ENCODE measurements at places on chromosomes 2 and 18.

GRCh38 chr18:13368080-13368813 is 149.7 kb downstream of the LDLRAD4 start:
- H3K4me3 ChIP-seq: no peak overlapping the region
- peaks cover 28% of the 10 kb centered on the region for H3K27me3 ChIP-seq
- no peaks in the 10 kb centered on the region for H3K4me1 ChIP-seq
- H3K27ac ChIP-seq: no peak overlapping the region

GRCh38 chr18:29147944-29148343 is 971.0 kb upstream of the CDH2 start:
- H3K27me3 ChIP-seq: no peaks in the 10 kb centered on the region
- peaks cover 14% of the 10 kb centered on the region for H3K4me1 ChIP-seq
- no peaks in the 10 kb centered on the region for H3K36me3 ChIP-seq

GRCh38 chr2:18404708-18405107 is 155.7 kb downstream of the RDH14 start:
- no peak overlapping the region for H3K4me3 ChIP-seq
- DNase-seq: no peak
- H3K4me1 ChIP-seq: peaks cover 27% of the 10 kb centered on the region
- H3K36me3 ChIP-seq: no peaks in the 10 kb centered on the region
- H3K27me3 ChIP-seq: peaks cover 24% of the 10 kb centered on the region
- no peak overlapping the region for H3K27ac ChIP-seq

DNA sequence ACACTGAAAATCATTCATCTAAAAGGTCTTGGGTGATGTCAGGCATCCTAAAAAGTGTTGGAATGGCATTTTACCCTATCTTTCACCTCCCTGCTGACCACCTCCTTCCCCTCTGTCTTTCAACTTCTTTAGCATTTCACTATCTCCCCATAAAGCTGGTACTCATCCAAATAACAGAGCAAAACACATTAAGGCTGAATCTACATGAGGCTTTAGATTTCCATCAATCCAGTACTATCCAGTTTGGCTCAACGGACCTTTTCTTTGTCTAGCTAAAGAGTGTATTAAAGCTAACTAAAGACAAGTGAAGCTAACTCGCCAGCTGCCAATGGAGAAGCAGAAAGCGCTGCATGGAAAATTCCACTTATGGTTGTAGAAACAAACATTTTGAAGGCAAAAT is 122.5 kb upstream of the NCKAP5 start:
- no peak overlapping the region for H3K27ac ChIP-seq
- no peak for DNase-seq
- no peaks in the 10 kb centered on the region for H3K4me1 ChIP-seq
- no peaks in the 10 kb centered on the region for H3K36me3 ChIP-seq

DNA sequence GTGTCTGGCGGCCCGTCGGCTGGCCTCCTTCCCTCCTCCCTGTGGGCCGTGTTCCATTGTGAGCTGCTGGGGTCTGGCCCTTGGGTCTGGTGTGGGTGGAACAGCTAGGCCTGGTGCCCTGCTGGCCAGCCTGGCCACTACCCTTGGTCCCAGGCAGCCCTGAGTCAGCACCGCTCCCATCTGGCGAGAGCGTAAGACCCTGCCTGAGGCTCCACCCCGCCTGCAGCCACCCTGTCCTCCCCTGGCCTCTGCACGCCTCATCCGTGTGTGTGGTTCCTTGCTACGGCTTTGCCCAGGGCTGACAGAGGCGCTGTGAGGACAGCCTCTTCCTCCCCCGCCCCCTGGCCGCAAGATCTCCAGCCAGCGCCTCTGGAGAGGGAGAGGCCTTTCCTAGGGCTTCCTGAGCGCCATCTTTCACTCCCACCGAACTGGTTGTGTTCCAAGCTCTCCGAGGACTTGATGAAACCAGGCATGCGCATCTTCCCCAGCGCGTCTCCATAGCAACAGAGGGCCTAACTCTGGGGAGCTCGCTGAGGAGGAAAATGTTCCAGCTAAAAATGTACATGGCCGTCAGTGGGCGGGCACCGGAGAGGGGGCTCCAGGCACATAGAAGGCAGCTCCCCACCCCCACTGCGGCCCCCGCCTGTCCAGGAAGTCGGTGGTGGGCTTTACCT is 83.0 kb downstream of the STPG4 start:
- peaks cover 44% of the 10 kb centered on the region for H3K4me1 ChIP-seq
- H3K27me3 ChIP-seq: no peaks in the 10 kb centered on the region
- no peak overlapping the region for H3K4me3 ChIP-seq
- H3K27ac ChIP-seq: peak overlapping the region; percentile 91
- DNase-seq: no peak
- peaks cover 3% of the 10 kb centered on the region for H3K36me3 ChIP-seq

GRCh38 chr18:61784834-61785233 is 108.0 kb downstream of the RNF152 start:
- no peak overlapping the region for H3K4me3 ChIP-seq
- no peak for DNase-seq
- H3K36me3 ChIP-seq: no peaks in the 10 kb centered on the region
- no peak overlapping the region for H3K27ac ChIP-seq
- H3K27me3 ChIP-seq: no peaks in the 10 kb centered on the region

DNA sequence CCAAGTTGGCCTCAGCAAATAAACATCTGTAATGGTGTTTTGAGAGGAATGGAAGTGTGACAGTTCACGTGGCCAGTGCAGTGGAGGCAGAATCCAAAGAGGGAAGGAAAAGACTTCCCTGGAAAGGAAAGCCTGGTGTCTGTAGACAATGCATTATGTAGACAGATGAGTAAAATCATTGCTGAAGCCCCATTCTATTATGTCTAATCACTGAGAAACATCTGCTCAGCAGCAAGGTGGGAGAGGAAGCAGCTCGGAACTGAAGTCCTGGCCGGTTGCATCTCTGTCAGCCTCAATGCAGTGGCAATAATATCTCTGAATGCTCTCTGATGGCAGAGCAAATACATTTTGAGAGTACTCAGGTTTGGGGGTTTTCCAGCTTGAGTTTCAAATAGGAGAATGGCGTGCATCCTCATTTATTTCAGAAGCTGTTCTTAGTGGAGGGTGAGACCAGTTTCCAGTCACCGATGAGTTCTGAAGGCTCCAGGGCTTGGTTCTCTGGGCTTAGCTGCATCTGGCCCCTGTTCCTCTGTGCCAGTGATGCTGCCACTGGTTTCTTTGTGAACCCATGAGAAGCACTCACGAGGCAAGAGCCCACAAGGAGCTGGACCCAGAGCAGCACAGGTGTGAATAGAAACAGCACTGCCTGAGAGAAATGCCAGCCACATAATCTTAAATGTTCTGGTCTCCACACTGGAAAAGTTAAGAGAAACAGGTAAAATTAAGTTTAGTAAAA is 63.3 kb downstream of the RPIA start:
- no peak overlapping the region for H3K27ac ChIP-seq
- H3K4me3 ChIP-seq: no peak overlapping the region
- peaks cover 33% of the 10 kb centered on the region for H3K36me3 ChIP-seq
- DNase-seq: no peak
- no peaks in the 10 kb centered on the region for H3K27me3 ChIP-seq

DNA sequence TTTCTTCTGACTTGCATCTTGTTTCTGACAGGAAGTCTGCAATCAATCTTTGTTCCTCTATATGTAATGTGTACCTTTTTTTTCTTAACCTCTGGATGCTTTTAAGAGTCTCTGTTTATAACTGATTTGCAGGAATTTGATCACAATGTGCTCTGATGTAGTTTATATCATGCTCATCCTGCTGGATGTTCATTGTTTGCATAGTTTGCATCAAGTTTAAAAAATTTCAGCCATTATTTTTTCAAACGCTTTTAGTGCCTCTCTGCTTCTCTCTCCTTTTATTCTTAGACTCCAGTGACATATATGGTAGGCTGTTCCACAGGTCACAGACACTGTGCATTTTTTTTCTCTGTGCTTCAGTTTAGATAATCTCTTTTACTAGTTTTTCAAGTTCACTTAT is 23.9 kb downstream of the RBKS start:
- H3K4me1 ChIP-seq: peaks cover 7% of the 10 kb centered on the region
- no peaks in the 10 kb centered on the region for H3K36me3 ChIP-seq
- DNase-seq: no peak
- no peak overlapping the region for H3K4me3 ChIP-seq
- no peak overlapping the region for H3K27ac ChIP-seq
- no peaks in the 10 kb centered on the region for H3K27me3 ChIP-seq

DNA sequence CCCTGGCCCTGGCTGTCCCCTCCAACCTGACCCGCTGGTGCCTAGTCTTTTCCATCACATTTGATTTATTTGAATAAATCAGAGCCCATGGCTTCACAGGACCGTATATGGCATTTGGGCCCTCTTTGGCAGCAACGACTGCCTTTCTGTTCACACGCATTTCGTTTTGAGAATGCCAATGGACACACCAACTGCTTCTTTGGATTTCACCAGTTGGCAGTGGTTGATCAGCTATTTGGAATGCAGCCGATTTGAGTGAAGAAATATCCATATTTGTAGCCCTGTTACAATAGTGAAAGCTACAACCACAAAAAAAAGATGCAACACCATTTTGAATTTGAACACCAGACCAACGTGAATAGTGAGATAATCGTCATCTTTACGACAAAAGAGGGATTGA is 56.5 kb downstream of the GNAL start:
- H3K36me3 ChIP-seq: no peaks in the 10 kb centered on the region
- DNase-seq: no peak
- H3K4me1 ChIP-seq: no peaks in the 10 kb centered on the region
- no peak overlapping the region for H3K27ac ChIP-seq

- peaks cover 18% of the 10 kb centered on the region for H3K36me3 ChIP-seq
- peaks cover 6% of the 10 kb centered on the region for H3K27me3 ChIP-seq
- H3K4me3 ChIP-seq: no peak overlapping the region
- DNase-seq: no peak
Measured at GRCh38 chr2:189576396-189576795, 4.2 kb downstream of the SLC40A1 start.

DNA sequence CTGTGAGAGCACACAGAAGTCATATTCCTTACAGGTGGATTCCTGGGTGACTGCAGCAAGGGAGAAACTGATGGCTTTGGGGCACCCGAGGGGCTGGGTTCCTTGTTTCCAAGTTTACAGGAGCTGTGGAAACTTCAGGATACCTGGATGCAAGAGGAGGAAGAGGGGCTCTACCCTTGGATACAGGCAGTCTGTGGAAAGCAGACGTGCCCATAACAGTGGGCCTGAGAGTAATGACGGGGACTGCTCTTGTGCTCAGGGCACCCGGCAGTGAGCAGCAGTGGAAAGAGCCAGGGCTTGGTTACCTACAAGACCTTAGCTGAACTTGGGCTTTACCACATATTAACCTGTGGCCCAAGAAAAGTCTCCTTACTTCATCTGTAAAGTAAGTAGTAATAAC is 102.2 kb upstream of the TGFA start:
- H3K36me3 ChIP-seq: no peaks in the 10 kb centered on the region
- H3K4me1 ChIP-seq: no peaks in the 10 kb centered on the region
- H3K27ac ChIP-seq: no peak overlapping the region
- peaks cover 77% of the 10 kb centered on the region for H3K27me3 ChIP-seq

- H3K4me1 ChIP-seq: no peaks in the 10 kb centered on the region
- no peak for DNase-seq
- no peaks in the 10 kb centered on the region for H3K36me3 ChIP-seq
- H3K27me3 ChIP-seq: no peaks in the 10 kb centered on the region
- no peak overlapping the region for H3K27ac ChIP-seq
Measured at GRCh38 chr2:35858216-35858615, 497.4 kb upstream of the CRIM1 start.

GRCh38 chr18:777021-777420 is 35.0 kb downstream of the YES1 start:
- no peak for DNase-seq
- H3K4me1 ChIP-seq: peaks cover 23% of the 10 kb centered on the region
- H3K4me3 ChIP-seq: no peak overlapping the region
- H3K27me3 ChIP-seq: no peaks in the 10 kb centered on the region
- H3K36me3 ChIP-seq: peaks cover 5% of the 10 kb centered on the region
- no peak overlapping the region for H3K27ac ChIP-seq

GRCh38 chr18:79389689-79390088 is 6.0 kb upstream of the NFATC1 start:
- peaks cover 60% of the 10 kb centered on the region for H3K27me3 ChIP-seq
- DNase-seq: no peak
- H3K4me3 ChIP-seq: no peak overlapping the region
- H3K36me3 ChIP-seq: no peaks in the 10 kb centered on the region
- H3K27ac ChIP-seq: no peak overlapping the region
- peaks cover 5% of the 10 kb centered on the region for H3K4me1 ChIP-seq

GRCh38 chr2:8332646-8333045 is 349.2 kb upstream of the ID2 start:
- no peaks in the 10 kb centered on the region for H3K27me3 ChIP-seq
- H3K4me1 ChIP-seq: peaks cover 9% of the 10 kb centered on the region
- H3K36me3 ChIP-seq: no peaks in the 10 kb centered on the region
- no peak overlapping the region for H3K4me3 ChIP-seq

DNA sequence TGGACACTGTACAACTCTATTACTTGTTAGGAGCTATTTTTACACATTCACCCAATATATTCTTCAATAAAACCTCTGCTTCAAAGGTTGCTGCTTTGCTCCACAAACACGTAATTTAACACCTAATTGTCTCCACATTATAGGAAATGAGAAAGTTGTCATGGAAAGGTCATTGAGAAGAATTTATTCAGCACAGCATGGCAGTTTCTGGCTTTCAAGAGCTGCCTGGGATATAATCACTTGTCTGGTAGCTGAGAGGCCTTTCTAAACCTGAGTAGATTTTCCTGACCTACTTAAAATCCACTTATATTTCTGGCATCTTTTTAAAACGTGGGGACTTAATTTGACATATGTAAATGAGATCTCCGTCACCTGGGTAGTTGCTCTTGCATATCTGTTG is 216.1 kb downstream of the ZNF804A start:
- no peaks in the 10 kb centered on the region for H3K4me1 ChIP-seq
- H3K27ac ChIP-seq: no peak overlapping the region
- H3K36me3 ChIP-seq: no peaks in the 10 kb centered on the region
- DNase-seq: no peak

DNA sequence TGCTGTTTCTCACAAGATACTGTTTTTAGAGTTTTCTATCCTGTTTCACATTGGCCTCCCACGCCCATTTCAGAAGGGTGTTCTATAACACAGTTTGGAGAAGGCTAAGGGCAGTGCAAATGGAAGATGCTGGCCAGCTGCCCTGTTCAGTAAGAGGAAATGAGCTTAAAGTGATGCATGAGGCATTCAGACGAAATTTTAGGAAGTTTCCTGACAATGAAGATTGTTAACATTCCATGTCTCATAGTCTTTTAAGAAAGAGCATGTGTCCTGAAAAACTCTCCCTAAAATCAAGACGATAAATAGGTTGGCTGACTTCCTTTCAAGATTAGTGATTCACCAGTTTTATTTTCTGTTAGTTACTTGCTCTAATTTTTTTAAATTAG is 484.2 kb upstream of the NRP2 start:
- H3K4me1 ChIP-seq: peaks cover 11% of the 10 kb centered on the region
- DNase-seq: no peak
- H3K36me3 ChIP-seq: no peaks in the 10 kb centered on the region
- no peak overlapping the region for H3K27ac ChIP-seq
- H3K4me3 ChIP-seq: no peak overlapping the region
- H3K27me3 ChIP-seq: no peaks in the 10 kb centered on the region

Measured in type B pancreatic cell (in vitro differentiated cells).